Chondrocyte (in vitro differentiated cells): ENCODE measurements at places on chromosomes 13 and 19. TPM values are rescaled to one million over a fixed set of nuclear protein-coding genes. Genes with fewer than 3 reads are reported as not detected.

DNA sequence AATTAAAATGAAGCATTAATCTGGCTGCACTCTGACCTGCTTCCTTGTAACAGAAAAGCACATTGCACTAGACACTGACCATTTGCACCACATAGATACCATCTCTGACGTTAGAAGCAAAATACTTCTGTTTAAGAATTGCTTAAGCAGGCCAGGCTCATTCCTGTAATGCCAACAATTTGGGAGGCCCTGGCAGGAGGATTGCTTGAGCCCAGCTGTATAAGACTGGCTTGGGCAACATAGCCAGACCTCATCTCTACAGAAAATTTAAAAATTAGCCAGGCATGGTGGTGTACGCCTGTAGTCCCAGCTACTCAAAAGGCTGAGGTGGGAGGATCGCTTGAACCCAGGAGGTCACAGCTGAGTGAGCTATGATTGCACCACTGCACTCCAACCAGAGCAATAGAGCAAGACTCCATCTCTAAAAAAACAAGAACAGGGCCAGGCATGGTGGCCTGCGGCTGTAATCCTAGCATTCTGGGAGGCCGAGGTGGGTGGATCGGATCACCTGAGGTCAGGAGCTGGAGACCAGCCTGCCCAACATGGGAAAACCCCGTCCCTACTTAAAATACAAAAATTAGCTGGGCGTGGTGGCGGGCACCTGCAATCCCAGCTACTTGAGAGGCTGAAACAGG lies 7.0 kb upstream of the TLE6 start:
- H3K27ac ChIP-seq = no peak overlapping the region
- peaks cover 5% of the 10 kb centered on the region for H3K27me3 ChIP-seq
- H3K4me3 ChIP-seq = no peak overlapping the region
- no peaks in the 10 kb centered on the region for H3K36me3 ChIP-seq
- peaks cover 4% of the 10 kb centered on the region for H3K4me1 ChIP-seq

GRCh38 chr19:56681702-56682101 lies 10.1 kb upstream of the ZNF835 start:
- no peak overlapping the region for H3K27ac ChIP-seq
- no peaks in the 10 kb centered on the region for H3K4me1 ChIP-seq
- H3K27me3 ChIP-seq = no peaks in the 10 kb centered on the region
- no peak overlapping the region for H3K4me3 ChIP-seq
- H3K36me3 ChIP-seq = no peaks in the 10 kb centered on the region

GRCh38 chr13:43072394-43072793 lies 49.0 kb downstream of the DNAJC15 start:
- H3K4me1 ChIP-seq = peaks cover 21% of the 10 kb centered on the region
- H3K27me3 ChIP-seq = no peaks in the 10 kb centered on the region
- H3K36me3 ChIP-seq = peaks cover 19% of the 10 kb centered on the region
- no peak for DNase-seq

DNA sequence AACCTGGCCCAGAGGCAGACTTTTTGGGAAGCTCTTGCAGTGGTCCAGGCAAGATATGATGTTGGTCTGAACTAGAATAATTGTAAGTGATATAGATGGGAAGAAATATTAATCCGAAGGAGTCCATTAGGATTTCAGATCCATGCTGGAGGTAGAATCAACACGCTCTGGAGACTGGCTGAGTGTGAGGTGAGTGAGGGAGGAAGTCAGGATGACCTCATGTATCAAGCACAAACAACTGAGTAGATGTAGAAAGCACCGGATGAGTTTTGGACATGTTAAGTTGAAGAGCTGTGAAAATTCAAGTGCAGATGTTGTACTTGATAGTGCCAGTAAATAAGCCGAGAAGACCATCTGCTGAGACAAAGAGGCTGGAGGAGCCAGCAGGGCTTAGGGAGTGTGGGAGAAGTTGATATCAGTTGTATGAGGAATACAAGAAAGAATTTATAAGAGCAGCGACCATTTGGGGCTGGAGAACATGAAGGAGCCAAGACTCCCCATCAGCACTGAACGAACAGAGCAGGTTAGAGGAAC lies 5.3 kb upstream of the CNMD start:
- peaks cover 22% of the 10 kb centered on the region for H3K27me3 ChIP-seq
- DNase-seq = no peak
- H3K27ac ChIP-seq = no peak overlapping the region
- H3K36me3 ChIP-seq = no peaks in the 10 kb centered on the region

DNA sequence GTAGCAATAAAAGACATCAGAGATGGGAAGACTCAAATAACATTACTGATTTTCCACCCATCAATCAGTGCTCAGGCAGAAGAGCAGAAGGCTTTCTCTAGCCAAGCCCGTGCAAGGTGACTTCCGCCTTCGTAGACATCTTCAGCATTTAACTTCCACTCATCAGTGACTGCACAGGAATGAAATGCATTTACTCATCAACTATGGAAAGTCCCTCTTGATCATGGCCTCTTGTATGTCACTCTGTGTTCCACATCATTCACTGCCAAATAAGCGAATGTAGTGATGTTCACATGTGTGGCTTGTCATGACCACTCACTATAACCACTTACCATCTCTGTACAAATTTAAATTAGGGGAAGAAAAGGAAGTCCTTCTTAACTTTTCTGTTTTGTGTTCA lies 49.4 kb downstream of the SACS start:
- peaks cover 31% of the 10 kb centered on the region for H3K4me1 ChIP-seq
- no peak overlapping the region for H3K4me3 ChIP-seq
- H3K27me3 ChIP-seq = no peaks in the 10 kb centered on the region
- DNase-seq = no peak
- H3K27ac ChIP-seq = no peak overlapping the region

- H3K36me3 ChIP-seq = no peaks in the 10 kb centered on the region
- no peak for DNase-seq
- H3K27me3 ChIP-seq = no peaks in the 10 kb centered on the region
- no peak overlapping the region for H3K27ac ChIP-seq
Observed at GRCh38 chr13:91595677-91596076, 197.3 kb downstream of the GPC5 start.

GRCh38 chr19:33401683-33402420 lies 28.3 kb downstream of the CEBPG start:
- H3K27ac ChIP-seq = no peak overlapping the region
- no peaks in the 10 kb centered on the region for H3K27me3 ChIP-seq
- no peak overlapping the region for H3K4me3 ChIP-seq
- DNase-seq = peak; percentile 90
- H3K36me3 ChIP-seq = no peaks in the 10 kb centered on the region

DNA sequence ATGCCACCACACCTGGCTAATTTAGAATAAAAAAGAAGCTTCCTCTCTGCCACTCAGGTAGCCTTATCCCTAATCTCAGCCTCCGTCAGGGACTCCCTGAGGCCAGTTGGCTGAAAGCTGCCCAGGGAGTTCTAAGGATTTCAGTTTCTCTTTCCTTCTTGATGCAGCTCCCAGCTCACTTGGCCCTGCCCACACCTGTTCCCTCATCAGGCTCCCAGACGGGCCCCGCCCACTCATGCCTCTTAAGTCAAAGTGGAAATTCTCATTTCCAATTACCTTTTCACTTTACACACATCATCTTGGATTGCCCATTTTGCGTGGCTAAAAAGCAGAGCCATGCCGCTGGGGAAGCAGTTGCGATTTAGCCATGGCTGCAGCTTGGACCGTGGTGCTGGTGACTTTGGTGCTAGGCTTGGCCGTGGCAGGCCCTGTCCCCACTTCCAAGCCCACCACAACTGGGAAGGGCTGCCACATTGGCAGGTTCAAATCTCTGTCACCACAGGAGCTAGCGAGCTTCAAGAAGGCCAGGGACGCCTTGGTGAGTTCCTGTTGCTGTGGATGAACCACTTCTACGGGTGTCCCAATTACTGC lies at the start of gene IFNL1:
Gene IFNL1, plus strand, starts transcription at position 353 of the 591 bp plus-strand sequence. Its CDS starts 15 bp downstream, at position 368.
- H3K4me1 ChIP-seq = no peaks in the 10 kb centered on the region
- H3K27me3 ChIP-seq = peaks cover 52% of the 10 kb centered on the region
- H3K4me3 ChIP-seq = no peak within 1 kb of the TSS
- no peak within 1 kb of the TSS for H3K27ac ChIP-seq
- DNase-seq = no peak
- no peaks in the 10 kb centered on the region for H3K36me3 ChIP-seq

GRCh38 chr13:101590479-101590878 lies 138.0 kb downstream of the ITGBL1 start:
- H3K4me3 ChIP-seq = no peak overlapping the region
- peaks cover 39% of the 10 kb centered on the region for H3K36me3 ChIP-seq
- no peaks in the 10 kb centered on the region for H3K27me3 ChIP-seq
- peak overlapping the region; percentile 51 for H3K27ac ChIP-seq

- no peak for DNase-seq
- H3K4me3 ChIP-seq = no peak overlapping the region
- H3K36me3 ChIP-seq = no peaks in the 10 kb centered on the region
- H3K4me1 ChIP-seq = peaks cover 17% of the 10 kb centered on the region
- H3K27ac ChIP-seq = peak overlapping the region; percentile 92
Observed at GRCh38 chr13:107025991-107026390, 458.1 kb upstream of the ARGLU1 start.

DNA sequence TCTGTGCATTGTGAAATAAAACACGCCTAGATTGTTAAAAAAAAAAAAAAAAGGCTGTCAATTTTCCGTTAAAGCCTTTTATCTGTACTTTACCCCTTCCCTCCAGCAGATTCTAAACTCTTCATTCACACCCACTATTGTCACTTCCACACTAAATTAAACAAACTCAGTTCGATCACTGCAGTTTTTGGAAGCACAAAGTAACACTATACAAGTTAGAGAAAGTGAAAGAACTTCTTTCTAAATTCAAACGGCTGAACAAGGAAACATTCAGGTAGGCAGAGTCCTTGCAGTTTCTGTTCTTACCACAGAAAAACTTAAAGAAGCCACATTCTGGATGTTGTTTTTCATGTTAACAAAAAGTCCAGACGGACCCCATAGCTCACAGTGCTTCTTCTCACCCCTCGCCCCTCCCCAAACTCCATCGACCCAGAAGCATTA lies 27.5 kb upstream of the UBE2L5 start:
- no peaks in the 10 kb centered on the region for H3K36me3 ChIP-seq
- peaks cover 15% of the 10 kb centered on the region for H3K4me1 ChIP-seq
- no peaks in the 10 kb centered on the region for H3K27me3 ChIP-seq
- peak overlapping the region; percentile 72 for H3K4me3 ChIP-seq
- H3K27ac ChIP-seq = peak overlapping the region; percentile 75
- DNase-seq = no peak

GRCh38 chr13:40672765-40673397 lies 6.4 kb upstream of the FOXO1 start:
- DNase-seq = no peak
- no peak overlapping the region for H3K4me3 ChIP-seq
- H3K4me1 ChIP-seq = peaks cover 14% of the 10 kb centered on the region
- H3K27me3 ChIP-seq = no peaks in the 10 kb centered on the region
- peak overlapping the region; percentile 32 for H3K27ac ChIP-seq

DNA sequence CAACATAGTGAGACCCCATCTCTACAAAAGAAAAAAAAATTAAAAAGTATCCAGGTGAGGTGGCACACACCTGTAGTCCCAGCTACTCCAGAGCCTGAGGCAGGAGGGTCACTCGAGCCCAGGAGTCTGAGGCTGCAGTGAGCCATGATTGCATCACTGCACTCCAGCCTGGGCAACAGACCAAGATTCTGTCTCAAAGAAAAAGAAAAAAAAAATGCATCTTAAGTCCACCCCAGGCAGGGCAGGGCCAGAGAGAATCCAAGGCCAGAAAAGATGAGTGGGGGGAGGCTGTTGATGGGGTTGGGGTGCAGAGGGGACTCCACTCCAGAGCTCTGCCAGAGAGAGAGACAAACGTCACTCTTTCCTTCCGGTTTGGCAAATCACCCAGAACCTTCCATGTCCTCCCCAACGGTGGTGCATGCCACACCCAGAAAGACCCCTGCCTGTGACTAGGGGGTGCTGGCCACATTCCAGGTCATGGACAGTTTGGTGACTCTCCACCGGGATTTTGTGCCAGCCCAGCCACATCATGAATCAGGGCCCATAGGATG lies 431 bp downstream of the FUT3 start:
- H3K4me3 ChIP-seq = no peak overlapping the region
- no peak for DNase-seq
- H3K27ac ChIP-seq = peak overlapping the region; percentile 67
- peaks cover 8% of the 10 kb centered on the region for H3K4me1 ChIP-seq
- peaks cover 12% of the 10 kb centered on the region for H3K27me3 ChIP-seq

DNA sequence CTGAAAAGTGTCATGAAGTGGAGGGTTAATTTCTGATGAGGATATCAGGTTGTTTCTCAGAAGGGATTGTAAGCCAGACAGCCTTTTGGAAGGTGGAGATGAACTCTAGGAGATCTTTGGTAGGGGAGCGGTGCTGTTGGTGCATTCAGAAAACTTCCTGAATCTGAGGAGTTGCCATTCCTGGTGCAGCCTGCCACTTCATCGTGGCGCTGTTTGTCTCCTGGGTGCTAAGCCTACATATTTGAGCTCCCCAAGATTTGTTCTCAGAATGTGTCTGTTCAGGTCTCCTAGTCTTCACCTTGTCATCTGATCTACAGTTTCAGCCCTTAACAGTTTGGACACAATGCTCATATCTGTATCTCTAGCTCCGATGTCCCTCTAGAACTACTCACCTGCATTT lies 285.6 kb downstream of the MTUS2 start:
- H3K4me3 ChIP-seq = no peak overlapping the region
- H3K4me1 ChIP-seq = no peaks in the 10 kb centered on the region
- no peak overlapping the region for H3K27ac ChIP-seq
- H3K27me3 ChIP-seq = peaks cover 10% of the 10 kb centered on the region
- no peak for DNase-seq

DNA sequence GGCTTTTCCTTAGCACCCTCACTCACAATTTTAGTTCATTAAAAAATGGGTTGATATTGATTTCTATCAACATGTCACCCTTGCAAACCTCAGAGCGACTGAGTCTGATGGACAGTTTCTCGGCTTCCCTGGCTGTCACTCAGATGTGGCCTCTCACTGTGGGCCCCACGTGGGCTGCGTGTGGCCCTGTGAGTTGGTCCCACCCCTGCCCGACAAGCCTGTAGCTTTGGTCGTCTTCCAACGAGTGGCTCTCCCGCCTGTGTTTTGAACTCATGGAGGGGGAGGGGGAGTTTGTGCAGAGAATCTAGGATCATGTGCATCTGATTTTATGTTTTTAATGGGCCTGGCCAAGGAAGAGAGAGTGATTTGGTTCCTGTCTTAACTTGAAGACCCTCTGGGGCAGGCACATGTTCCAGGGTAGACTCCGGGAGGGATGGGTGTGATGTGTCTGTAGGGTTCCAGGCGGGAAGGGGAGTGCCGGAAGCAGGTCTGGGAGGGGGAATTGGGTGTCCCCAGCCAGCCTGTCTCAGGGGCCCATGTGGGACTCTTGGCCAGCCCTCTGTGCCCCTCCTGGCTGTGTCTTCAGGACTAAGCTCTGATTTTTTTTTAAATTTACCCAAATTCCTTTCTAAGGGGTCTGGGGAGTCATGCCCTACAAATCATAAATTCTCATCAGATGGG lies 18.9 kb downstream of the ATP11A start:
- H3K4me3 ChIP-seq = no peak overlapping the region
- no peak overlapping the region for H3K27ac ChIP-seq
- no peak for DNase-seq
- no peaks in the 10 kb centered on the region for H3K36me3 ChIP-seq
- peaks cover 14% of the 10 kb centered on the region for H3K4me1 ChIP-seq

GRCh38 chr13:112346173-112346898 lies 29.8 kb upstream of the SPACA7 start:
- peaks cover 5% of the 10 kb centered on the region for H3K4me1 ChIP-seq
- no peak overlapping the region for H3K27ac ChIP-seq
- no peak overlapping the region for H3K4me3 ChIP-seq
- no peaks in the 10 kb centered on the region for H3K36me3 ChIP-seq
- peaks cover 34% of the 10 kb centered on the region for H3K27me3 ChIP-seq
- DNase-seq = no peak

KLK15 gene
- total RNA-seq = not detected in 3 replicates

RFC3 gene
- total RNA-seq = 4.6 to 9.7 TPM (median 5.0 TPM) in 3 replicates

CLDND2 gene
- total RNA-seq = 1.5 TPM in 1 of 3 replicates, not detected in the others

SEMA6B gene
- 4.2 to 5.3 TPM (median 4.3 TPM) in 3 replicates for total RNA-seq

OLFM4 gene
- 0.18 to 0.25 TPM in 2 of 3 replicates, not detected in the other for total RNA-seq

SLC5A5 gene
- not detected in 3 replicates for total RNA-seq

IRF3 gene
- 45.8 to 75.3 TPM (median 53.0 TPM) in 3 replicates for total RNA-seq
